Ovary (tissue), 10 donors: ENCODE measurements at places on chromosomes 5 and 9. TPM values are rescaled to one million over a fixed set of nuclear protein-coding genes. Genes with fewer than 3 reads are reported as not detected.

SLC4A9 gene
- not detected for total RNA-seq

GPRIN1 gene
- 0.23 TPM for total RNA-seq

KIF3A gene
- total RNA-seq = 8.2 TPM

ABO gene
- total RNA-seq = 16.0 TPM

DNA sequence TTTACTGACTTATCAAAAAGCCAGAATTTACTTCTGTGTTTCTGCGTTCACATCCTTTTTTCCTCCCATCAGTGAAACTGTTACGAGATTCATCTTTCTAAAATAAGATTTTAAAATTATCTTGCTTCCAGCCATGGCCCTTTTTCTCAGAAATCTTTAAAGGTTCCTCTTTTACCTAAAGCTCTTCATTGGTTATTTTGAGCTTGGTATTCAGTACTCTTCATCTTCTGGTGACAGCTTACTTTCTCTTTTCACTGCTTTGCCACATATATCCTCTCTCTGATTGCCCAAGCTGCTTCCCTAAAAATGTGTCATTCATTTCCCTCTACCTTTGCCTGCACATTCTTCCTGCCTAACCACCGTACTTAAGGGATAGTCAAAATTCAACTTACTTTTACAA lies 32.3 kb downstream of the TGFBR1 start:
- no peak overlapping the region for H3K4me3 ChIP-seq
- no peaks in the 10 kb centered on the region for H3K4me1 ChIP-seq
- H3K27ac ChIP-seq = no peak overlapping the region
- H3K36me3 ChIP-seq = no peaks in the 10 kb centered on the region
- no peak for DNase-seq

- H3K27ac ChIP-seq = no peak overlapping the region
- no peak overlapping the region for H3K4me3 ChIP-seq
- no peaks in the 10 kb centered on the region for H3K27me3 ChIP-seq
- no peak for DNase-seq
Observed at GRCh38 chr5:157271740-157272271, 5.9 kb downstream of the CYFIP2 start.

DNA sequence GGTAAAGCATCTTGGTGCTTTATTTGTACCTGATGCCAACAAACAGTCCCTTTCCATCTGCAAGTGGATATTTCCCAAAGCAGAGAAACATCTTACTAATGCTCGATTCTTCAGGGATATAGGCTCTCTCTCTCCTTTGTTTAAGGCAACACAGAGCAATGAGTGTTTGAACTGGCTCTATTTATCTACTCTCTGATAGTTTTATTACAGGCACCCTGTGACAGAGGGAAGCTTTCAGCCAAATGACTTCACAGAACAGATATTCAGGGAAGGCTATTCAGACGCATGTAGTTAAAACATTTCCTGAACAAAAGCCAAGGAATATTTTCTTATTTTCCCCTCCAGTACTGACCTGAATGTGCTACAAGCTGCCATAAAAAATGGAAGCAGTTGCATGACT lies 141.8 kb downstream of the YIPF5 start:
- no peaks in the 10 kb centered on the region for H3K36me3 ChIP-seq
- H3K4me3 ChIP-seq = no peak overlapping the region
- DNase-seq = no peak
- no peak overlapping the region for H3K27ac ChIP-seq

DNA sequence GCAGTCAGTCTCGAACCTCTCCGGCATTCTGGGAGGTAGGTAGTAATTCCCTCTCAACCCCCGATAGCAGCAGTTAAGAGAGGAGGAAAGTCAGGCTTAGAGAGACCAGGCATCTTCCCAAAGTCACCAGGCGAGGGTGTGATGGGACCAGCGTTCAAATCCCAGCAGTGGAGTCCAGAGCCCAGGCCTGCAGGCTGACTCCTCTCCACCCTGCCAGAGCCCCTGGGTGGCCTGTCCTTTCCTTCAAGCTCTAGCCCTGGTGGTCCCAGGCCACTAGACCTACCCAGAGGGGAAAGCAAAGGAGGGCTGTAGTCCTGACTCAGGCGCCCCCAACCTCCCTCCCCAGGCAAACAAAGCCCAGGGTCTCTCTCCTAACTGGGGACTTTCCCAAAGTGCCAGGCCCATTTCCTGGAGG lies 4.2 kb upstream of the NR5A1 start:
- no peaks in the 10 kb centered on the region for H3K36me3 ChIP-seq
- no peak for DNase-seq
- H3K27me3 ChIP-seq = no peaks in the 10 kb centered on the region

DNA sequence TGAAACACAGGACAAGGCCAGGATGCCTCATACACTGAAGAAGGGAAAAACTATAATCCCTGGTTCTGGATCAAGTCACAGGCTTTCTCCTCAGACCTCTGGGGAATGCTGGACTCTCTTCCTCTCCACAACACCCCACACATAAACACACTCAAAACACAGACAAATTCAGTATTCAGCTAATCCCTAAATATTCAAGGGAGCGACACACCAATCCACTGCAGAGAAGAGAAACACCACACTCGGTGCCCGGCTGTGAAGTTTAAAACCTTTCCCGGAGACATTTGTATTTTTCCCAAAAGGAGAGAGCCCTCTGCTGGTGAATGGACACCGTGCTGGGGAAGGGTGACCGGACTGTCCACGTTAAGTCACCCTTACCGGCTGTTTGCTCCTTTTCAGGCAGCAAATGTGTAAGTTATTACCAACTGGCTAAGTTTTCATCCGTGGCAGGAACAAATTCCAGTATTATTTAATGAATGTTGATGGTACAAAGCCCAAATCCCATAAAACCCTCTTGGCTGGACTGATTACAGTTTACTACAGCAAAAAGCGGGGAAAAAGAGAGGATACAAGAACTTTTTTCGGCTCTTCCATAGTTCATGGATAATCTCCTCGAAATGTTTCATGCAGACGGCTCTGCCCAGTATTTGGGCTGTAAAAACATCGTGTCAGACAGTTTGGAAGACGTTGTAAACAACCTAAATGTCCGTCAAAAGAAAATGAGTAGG lies 130.9 kb upstream of the SLC30A5 start:
- no peaks in the 10 kb centered on the region for H3K27me3 ChIP-seq
- no peaks in the 10 kb centered on the region for H3K4me1 ChIP-seq
- H3K36me3 ChIP-seq = no peaks in the 10 kb centered on the region
- H3K27ac ChIP-seq = peak overlapping the region; percentile 40

GRCh38 chr5:142399891-142400290 lies 75.1 kb upstream of the SPRY4 start:
- no peaks in the 10 kb centered on the region for H3K36me3 ChIP-seq
- no peaks in the 10 kb centered on the region for H3K4me1 ChIP-seq
- DNase-seq = no peak
- H3K27ac ChIP-seq = no peak overlapping the region

GRCh38 chr5:168591302-168592013 lies 12.3 kb upstream of the PANK3 start:
- no peaks in the 10 kb centered on the region for H3K4me1 ChIP-seq
- no peaks in the 10 kb centered on the region for H3K36me3 ChIP-seq
- H3K27ac ChIP-seq = no peak overlapping the region
- no peaks in the 10 kb centered on the region for H3K27me3 ChIP-seq
- no peak overlapping the region for H3K4me3 ChIP-seq

DNA sequence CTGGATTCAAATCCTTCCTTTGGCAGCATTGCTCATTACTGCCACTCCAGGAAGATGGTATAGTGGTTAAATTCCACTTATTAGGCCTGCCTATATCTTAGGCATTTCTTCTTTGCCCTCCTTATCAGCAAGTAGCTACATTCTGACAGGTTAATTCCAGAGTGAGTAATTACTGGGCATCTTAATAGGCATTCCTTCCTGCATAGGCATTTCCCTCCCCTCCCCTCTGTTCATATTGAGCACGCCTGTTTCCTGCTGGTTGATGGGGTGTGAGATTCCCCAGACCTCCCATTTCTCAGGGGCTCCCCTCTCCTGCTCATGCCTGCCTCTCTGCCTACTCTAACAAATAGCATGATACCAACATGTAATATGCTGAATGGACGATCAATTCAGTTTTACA lies 305.9 kb downstream of the CYLC2 start:
- H3K27me3 ChIP-seq = no peaks in the 10 kb centered on the region
- no peak overlapping the region for H3K4me3 ChIP-seq
- H3K36me3 ChIP-seq = no peaks in the 10 kb centered on the region
- H3K27ac ChIP-seq = no peak overlapping the region
